ENCODE measurements at places on chromosomes 11 and 22.

GRCh38 chr11:93394488-93394887 lies 63.9 kb downstream of the DEUP1 start:
- DNase-seq, result no peak

- DNase-seq, result peak; percentile 65
Measured at GRCh38 chr11:17991783-17992433, 20.9 kb downstream of the SERGEF start.

GRCh38 chr11:87265979-87266378 lies 228.2 kb downstream of the TMEM135 start:
- no peak for DNase-seq

GRCh38 chr11:57358543-57358961 lies 20.4 kb downstream of the P2RX3 start:
- DNase-seq, result no peak

DNA sequence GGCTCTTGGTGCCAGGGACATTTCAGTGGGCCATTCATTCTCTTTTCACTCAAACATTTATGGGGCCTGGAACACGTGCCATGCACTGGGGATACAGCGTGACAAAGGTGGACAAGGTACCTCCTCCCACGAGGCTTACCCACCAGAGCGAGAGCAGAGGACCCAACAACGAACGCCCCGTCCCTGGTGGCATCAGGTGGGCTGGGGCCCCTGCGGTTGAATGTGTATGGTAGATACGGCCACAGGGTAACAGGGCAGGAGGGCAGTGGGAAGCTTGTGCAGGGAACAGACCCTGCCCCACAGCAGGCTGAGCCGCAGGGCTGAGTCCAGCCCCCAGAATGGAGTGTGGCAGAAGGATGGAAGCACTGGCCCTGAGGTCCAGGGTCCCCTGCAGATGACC lies 81.1 kb downstream of the LRRC32 start:
- no peak for DNase-seq

- no peak for DNase-seq
Measured at GRCh38 chr11:13974631-13975030, 12.1 kb downstream of the SPON1 start.

DNA sequence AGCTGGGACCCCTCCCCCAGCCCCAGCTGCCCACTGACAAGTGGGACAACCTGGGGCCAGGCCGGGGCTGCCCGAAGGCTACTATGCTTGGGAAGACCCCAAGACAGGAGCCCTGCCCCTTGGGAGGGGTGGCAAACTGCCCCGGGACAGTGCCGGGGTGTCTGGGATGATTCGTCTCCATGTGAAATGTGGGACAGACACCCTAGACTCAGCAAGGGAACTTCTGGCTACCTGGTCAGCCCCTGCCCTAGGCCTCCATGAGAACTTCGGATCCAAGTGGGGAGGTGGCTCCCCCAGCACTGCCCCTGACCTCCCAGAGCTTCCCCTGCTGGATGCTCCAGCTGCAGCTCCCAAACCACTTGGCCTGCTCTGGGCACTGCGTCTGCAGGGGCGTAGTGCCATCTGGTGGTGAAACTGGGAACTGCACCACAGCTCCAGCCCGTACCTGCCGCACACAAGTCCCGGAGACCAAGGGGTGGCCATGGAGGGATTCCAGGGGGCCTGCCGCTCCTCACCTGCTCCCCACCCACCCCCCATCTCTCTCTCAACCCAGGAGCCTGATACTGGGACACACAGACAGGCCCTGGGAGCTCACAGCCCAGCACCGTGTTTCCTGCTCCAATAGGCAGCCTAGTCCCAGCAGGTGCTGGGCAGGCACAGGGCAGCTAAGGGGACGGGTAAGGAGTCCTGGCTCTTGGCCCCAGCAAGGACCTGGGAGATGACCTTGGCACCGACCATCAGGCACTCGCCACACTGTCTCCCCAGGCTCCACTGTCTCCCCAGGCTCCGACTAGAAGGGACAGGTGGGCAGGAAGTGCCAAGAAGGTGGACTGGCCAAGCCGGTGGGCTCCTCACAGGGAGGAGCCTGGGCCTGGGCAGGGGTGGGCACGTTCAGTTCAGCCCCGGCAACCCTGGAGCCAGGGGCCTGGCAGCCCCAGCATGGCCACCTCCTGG lies 194.1 kb downstream of the IGLL1 start:
- peak; percentile 65 for DNase-seq

GRCh38 chr11:47946682-47947559 lies 33.4 kb upstream of the PTPRJ start:
- no peak for DNase-seq

- no peak for DNase-seq
Measured at GRCh38 chr11:112315057-112315720, 54.5 kb upstream of the PLET1 start.

- DNase-seq, result no peak
Measured at GRCh38 chr11:1148752-1149180, 9.0 kb upstream of the MUC5AC start.

- no peak for DNase-seq
Measured at GRCh38 chr11:134691985-134692384, 279.9 kb upstream of the B3GAT1 start.

GRCh38 chr22:46004105-46004866 lies 27.3 kb upstream of the WNT7B start:
- no peak for DNase-seq

- no peak for DNase-seq
Measured at GRCh38 chr22:33880986-33881385, 39.3 kb downstream of the LARGE1 start.

- DNase-seq, result no peak
Measured at GRCh38 chr11:102345904-102346303, 1.1 kb upstream of the BIRC2 start.

GRCh38 chr11:105005451-105005845 lies 17.5 kb downstream of the CASP5 start:
- no peak for DNase-seq

- peak; percentile 81 for DNase-seq
Measured at GRCh38 chr22:46071451-46072109, 78.7 kb upstream of the PPARA start.

DNA sequence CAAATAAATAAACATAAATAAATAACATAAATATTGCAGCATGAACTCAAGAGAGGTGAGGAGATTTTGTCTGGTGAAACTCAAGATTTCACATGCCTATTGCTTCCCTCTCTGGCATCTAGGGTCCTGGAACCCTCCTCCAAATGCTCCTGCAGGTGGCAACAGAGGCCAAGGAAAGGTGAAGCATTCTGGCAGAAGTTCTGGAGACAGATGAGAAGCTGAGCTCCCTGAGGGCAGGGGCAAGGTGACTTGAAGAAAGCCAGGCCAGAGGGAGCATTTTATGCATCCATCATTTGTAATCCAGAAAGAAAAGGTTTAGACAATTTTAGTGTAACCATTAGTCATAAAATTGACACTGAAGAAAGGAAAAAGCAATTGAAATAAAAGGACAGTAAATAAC lies 64.9 kb downstream of the ENDOD1 start:
- DNase-seq, result peak; percentile 55

GRCh38 chr11:121236115-121237001 lies 56.2 kb upstream of the SC5D start:
- no peak for DNase-seq

GRCh38 chr11:10942620-10943019 lies 84.8 kb upstream of the ZBED5 start:
- no peak for DNase-seq

GRCh38 chr11:66278363-66279091 lies 552 bp downstream of the CNIH2 start:
- no peak for DNase-seq

GRCh38 chr11:15519124-15519791 lies 404.5 kb downstream of the INSC start:
- no peak for DNase-seq

- no peak for DNase-seq
Measured at GRCh38 chr11:118921929-118922744, 3.6 kb downstream of the BCL9L start.

- DNase-seq, result no peak
Measured at GRCh38 chr11:20652150-20652806, 17.1 kb upstream of the NELL1 start.

DNA sequence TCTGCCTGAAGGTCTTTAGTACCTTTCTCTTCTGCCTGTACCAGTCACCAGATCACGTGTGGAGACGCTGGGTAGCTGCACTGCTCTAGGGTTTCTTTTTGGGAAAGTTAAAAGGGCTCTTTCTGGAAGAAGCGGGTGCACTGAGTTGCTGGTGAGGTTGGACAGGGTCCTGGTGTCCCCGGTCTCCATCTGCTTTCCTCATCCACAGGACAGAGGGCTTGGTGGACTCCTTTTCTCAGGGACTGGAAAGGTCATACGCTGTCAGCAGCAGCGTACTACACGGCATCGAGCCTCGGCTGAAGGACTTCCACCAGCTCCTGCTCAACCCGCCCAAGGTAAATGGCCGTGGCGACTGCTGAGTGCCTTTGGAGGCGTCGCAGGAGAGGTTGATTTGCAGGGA lies 52.8 kb downstream of the SBF1 start:
- DNase-seq, result no peak

DNA sequence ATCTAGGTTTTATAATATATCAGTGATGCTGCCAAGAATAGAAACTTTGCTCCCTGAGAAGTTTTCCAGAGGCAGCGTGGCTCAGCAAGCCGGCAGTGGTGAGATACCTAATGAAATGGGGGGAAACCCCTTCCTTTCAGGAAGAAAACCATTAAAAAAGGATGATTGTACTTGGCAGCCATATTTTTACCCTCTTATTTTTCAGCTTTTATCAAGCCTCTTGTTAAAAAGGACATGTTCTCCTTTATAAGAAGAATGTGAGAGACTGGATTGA lies 9.0 kb upstream of the ME3 start:
- DNase-seq, result no peak

DNA sequence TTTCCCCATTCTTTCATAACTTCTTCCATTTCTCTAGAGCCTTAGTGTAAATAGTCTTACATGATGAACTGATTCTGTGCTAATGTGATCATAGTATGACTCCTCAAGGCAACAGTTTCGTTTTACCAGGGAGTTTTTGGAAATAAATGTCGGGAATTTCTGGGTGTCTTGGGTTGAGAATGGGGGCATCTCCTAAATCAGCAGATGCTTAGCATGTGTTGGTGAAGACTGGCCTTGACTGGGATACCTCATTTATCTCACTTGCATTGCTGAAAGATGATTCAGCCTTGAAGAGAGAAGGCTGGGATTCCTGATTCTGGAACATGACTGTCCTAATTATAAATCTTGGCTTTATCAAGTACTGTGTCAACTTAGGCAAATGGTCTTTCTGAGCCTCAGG lies 115.7 kb upstream of the C11orf87 start:
- DNase-seq, result no peak

DNA sequence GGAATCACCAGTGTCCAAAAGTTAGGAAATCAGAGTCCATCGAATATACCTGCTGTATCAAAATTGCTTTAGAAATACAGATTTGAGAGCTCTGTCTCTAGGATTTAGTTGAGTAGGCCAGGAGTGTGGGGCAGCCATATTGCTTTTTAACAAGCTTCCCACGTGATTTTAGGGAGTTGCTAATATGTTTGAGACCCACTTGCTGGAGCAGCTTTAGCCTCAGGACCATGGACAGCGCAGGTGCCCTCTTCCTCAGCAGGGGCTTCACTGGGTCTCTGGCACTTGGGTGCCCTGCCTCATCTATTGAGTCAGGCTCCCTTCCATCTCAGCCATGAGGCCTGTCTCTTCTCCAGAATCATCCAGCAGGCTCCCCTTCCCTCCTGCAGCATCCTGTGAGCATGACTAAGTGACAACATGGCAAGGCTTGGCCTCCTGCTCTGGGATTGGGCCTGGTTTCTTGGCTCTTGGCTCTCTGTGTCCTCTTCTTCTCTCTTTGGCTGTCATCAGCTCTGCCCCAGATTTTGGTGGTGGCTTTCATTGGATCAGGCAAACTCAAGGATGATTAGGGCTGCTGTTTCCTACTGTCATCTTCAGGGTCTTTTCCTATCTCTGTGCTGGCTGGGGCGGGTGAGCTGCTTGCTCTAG lies 70.0 kb downstream of the SGSM1 start:
- no peak for DNase-seq
